Uterine smooth muscle cell (primary cell): ENCODE measurements at places on chromosomes 2 and 18. TPM values are rescaled to one million over a fixed set of nuclear protein-coding genes. Genes with fewer than 3 reads are reported as not detected.

The OSR1 gene
- total RNA-seq = 3.9 and 5.3 TPM in 2 replicates

The CDH2 gene
- total RNA-seq = 46.3 and 107 TPM in 2 replicates

The REG1B gene
- total RNA-seq = not detected in 2 replicates

The LONRF2 gene
- 6.5 and 7.6 TPM in 2 replicates for total RNA-seq

The SERPINB3 gene
- total RNA-seq = not detected in 2 replicates

The EIF4E2 gene
- 96.3 and 135 TPM in 2 replicates for total RNA-seq

The HRH4 gene
- under 0.01 and 0.12 TPM in 2 replicates for total RNA-seq

The TMEFF2 gene
- 0.22 TPM in 1 of 2 replicates, not detected in the other for total RNA-seq

The RGPD3 gene
- total RNA-seq = 0.33 and 0.37 TPM in 2 replicates

The ESCO1 gene
- total RNA-seq = 14.8 and 20.2 TPM in 2 replicates

The CAB39 gene
- total RNA-seq = 78.4 and 87.0 TPM in 2 replicates
